ENCODE measurements at places on chromosomes 2 and 18.
A peak's percentile ranks its signal among the peaks of the same experiment; 100 is the strongest.

DNA sequence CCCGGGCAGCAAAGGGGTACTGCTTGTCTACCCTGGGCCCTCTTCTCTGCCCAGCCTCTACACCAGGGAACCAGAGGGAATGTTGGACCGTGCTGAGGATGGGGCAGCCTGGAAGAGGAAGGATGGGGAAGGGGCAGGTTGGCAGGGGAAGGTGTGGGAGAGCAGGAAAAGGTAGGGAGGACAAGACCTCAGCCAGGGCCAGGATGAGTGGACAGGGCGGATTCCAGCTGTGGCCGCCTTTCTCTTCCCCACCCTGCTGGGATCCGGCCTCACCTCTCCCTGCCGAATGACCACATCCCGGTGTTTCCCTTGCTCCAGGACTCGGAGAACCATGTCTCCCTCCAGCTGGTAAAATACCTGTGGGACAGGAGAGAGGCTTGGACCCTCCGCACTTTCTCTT is 8.9 kb downstream of the HAAO start:
- no peak for DNase-seq

GRCh38 chr2:164784376-164784775 is 57.2 kb downstream of the COBLL1 start:
- DNase-seq: peak; percentile 59

DNA sequence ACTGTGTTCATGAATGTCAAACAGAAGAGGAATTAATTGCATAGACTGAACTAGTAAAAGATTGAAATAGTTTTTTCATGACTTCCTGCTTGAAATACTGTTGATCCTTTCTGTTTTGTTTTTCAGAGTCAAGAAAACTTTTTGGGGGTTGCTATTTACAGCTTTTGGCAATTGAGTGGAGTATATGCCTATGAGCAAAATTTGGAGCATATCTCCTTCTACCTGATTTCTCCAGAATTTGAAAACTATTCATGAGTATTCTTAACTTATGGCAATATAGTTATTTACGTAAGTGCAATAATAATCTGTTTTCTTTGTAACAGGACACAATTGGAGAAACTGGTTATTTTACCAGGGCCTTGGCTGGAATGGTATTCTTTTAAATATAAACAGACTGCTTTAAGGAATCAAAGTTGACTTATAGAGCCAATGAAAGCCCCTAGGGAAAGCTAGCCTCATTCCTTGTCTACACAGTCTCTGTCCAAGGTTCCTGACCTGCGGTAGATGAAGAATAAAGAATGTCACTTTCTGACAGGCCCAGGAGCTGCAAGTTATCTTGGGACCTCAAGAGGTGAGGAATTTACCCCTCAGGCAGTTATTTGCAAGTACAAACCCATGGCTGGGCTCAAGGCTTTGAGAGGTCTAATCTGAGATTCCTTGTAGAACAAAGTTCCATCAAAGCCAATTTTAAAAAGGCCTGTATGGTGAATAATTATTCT is 193.5 kb upstream of the NDUFV2 start:
- no peak for DNase-seq

DNA sequence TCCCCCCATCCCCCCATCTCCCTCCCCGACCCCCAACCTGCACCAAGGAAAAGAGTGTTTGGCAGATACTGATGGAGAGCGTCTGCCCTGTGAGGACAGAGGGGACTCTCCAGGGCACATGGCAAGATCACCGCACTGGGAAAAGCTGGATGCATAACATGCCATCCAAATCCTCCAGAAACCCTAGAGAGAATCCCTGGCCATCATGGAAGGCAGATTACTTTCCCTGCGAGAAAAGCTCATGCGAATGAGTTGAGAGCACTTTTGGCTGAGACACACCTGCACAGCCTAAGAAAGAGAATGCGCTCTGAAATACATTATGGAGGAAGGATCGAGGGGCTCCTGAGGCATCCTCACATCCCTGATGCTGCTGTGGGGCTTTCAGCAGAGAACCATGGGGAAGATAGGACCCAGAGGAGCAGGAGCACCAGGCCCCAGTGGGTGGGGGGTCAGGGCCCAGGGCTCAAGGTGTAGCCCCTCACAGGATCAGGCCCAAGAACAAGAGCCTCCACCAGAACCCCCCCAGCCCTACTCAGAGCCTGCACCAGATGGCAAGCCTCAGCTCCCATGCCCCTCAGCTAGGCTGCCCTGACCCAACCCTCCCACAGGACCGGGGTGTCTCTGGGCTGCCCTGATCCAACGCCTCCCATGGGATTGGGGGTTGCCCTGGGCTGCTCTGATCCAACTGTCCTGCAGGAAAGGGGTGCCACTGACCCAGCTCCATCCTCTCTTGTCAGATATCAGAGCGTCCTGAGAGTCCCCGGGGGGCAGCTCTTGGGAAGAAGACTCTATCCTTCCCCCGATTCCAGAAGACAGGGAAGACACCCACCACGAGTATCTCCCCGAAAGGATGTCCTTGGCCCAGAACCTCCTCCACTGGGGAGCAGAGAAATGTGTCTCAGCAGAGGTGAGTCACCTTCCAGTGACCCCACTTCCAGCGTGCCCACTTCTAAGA is 153.4 kb downstream of the NDUFA10 start:
- DNase-seq: no peak

DNA sequence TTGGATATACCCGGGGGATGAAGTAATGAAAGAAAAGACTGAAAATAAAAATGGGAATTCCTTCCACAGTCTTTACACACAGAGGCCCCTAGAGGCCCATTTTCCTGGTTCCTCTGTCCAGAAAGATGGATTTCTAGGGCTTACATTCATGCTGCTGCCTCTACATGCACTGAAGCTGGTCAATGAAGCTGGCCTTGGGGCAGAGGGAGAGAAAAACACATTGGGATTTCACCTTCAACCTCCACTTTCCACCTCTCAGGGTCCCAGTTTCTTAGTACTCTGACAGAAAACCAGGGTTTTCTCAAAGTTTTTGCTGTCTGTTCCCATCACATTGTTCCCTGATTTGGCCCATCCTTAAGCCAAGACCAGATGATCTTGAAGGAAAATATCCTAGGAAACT is 154.6 kb upstream of the ZSWIM2 start:
- DNase-seq: no peak

DNA sequence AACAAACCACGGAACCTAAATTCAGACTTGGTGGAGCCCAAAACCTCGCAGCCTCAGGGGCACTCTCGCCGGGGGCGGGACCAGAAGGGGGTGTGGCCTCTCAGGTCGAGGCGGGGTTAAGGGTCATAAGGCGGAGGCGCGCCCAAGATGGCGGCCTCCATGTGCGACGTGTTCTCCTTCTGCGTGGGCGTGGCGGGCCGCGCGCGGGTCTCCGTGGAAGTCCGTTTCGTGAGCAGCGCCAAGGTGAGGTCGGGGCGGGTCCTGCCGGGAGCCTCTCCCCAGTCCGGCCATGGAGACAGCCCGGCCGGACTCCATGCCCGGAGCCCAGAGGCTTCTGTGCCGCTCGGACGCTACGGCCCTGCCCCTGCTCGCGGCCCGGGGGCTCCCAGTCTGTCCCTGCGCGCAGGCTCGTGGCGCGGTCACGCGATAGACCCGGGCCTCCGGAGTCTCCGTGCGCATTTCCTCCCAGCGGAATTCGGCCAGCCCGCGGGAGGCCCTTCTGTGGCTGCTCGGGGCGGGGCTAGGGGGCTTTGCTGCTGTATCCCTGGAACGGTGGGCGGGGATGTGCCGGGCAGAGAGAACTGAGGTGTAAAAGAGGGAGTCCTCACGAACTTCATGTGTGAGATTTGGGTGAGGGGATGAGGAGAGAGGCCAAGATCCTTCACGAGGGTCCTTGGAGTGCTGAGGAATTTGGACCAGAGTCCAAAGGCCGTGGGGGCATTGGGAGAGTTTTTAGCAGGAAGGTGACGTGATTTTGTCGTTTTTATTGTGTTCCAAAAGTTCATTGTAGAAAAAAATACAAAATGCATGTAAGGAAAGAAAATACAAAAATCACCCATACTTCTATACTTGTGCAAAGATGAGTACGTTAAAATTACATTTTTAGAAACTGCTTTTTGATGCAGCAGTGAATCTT is at the start of gene SMYD5:
SMYD5 (plus strand) TSS at position 126 of the 916 bp plus-strand sequence; CDS start at position 148, 22 bp downstream.
- peak; percentile 76 for DNase-seq

DNA sequence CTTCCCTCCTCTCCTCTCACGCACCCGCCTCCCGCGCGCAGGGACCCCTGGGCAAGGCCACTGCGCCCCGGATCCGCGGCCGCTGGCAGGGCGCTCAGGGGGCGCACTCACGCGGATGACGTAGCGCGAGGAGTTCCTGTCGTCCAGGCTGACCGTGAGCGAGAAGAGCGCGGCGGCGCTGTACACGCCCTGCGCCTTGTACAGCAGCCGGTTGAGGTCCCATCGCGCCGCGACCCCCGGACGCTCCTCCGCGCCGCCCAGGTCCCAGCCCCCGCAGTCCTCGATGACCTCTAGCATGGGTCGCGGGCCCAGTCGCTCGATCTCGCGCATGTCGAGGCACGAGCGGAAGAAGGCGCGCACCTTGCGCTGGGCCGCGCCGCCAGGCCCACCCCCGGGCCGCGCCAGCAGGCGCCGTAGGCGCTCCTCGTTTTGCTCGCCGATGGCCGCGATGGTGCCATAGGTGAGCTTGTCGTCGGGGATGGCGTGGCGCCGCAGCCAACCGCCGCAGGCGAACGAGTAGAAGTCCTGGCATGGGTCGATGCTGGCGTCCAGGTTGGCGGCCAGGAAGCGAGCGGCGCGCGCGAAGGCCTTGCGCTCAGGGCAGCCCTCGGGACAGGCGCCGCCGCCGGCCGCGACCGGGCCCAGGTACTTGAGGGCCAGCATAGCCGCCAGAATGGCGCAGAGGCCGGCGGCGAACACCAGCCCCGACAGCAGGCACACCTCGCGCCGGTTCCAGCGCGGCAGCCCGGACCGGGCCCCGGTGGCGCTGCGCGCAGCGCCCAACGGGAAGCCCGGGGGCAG is 1.7 kb downstream of the ECEL1 start:
- DNase-seq: no peak

DNA sequence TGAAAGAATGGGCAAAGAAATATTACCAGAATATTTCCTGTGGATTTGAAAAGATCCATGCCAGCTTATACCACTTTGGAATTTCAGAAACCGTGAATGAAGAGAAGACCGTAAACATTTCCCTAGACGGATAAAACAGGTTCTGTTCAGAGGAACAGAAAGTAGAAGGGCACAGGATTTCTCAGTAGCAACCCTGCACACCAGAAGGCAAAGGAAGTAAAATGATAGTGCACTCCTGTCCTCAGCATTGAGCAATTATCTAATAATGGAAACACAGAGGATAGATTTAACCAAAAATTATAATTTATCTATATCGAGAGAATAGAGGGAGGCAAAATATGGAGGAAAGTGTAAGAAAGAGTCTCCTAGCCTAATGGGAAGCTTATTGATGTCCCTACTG is 87.0 kb upstream of the ITGA6 start:
- peak; percentile 29 for DNase-seq

DNA sequence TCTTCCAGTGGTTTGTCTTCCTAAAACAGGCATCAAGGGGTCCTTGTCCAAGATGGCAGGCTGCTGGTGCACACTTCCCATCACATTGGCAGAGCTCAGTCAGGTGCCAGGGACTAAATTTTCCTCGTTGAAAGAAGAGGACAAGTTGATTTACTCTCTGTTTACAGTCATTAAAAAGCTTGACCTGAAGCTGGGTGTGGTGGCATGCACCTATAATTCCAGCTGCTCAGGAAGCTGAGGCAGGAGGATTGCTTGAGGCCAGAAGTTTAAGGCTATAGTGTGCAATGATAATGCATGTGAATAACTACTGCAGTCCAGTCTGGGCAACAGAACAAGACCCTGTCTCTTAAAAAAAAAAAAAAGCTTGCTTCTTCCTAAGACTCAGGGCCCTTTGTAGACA is 3.6 kb upstream of the PLB1 start:
- no peak for DNase-seq

DNA sequence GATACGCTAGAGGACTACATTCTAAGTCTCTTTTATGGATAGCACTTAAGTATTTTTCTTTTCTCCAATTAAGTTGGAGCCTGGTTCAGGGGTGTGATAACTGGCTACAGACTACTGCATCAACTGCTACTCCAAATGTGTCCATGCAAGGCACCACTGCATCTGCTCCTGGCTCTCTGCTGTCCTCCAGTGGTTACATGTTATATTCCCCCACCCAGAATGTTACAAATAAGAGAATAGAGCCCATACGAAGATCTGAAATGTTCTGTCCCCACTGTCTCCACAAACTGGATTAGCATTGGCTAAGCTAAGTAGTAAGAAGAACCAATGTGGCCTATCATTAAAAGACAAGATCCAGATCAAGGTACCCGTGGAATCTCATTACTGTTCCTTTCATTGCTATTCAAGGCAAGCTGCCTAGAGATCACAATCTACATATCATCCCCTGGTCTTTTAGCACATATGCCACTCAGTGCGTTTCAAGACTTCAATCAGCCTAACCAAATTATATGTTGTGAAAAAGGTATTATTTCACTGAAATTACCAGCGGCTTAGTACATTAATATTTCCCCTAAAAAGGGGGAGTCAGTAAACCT is 308.3 kb upstream of the SLC8A1 start:
- DNase-seq: peak; percentile 63

GRCh38 chr2:1484131-1484884 is 71.0 kb downstream of the TPO start:
- no peak for DNase-seq

GRCh38 chr2:125983364-125983763 is 672.6 kb upstream of the GYPC start:
- no peak for DNase-seq
